ENCODE measurements at places on chromosomes 2 and 18.
A peak's percentile ranks its signal among the peaks of the same experiment; 100 is the strongest.

DNA sequence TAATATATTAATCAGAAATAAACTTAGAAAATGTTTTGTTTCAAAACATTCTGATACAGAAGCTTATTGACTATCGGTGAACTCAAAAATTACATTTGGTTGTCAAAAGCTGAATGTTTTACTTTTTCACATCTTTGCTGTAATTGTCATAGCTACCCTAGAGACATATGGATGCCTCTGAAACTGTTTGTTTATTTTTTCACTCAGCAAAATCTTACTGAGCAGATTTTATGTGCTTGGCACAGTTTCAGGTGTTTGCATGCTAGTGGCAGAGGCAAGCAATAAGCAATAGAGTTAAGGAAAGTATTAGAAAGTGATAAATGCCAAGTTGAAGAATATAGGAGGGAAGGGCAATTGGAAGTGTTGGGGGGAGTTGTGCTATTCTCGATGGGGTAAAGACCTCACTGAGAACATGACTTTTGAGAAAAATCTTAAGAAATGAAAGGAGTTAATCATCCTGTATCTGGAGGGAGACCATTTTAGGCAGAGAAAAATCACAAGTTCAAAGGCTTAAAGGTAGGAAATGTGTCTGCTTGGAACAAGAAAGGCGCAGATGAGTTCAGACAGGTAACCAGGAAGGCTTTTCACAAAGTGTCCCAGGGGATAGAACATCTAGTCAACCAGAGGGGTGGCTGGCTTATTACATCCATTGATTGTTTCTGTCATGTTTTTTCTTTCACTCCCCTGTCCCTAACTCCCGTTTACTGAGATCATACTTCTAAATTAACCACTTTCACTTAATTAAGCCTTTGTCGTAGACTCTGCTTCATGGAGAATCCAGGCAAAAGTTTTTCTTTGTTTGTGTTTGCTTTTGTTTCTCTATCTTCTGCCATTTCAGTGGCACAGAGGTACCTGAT, 27.2 kb upstream of the COBLL1 start:
- no peak for DNase-seq

DNA sequence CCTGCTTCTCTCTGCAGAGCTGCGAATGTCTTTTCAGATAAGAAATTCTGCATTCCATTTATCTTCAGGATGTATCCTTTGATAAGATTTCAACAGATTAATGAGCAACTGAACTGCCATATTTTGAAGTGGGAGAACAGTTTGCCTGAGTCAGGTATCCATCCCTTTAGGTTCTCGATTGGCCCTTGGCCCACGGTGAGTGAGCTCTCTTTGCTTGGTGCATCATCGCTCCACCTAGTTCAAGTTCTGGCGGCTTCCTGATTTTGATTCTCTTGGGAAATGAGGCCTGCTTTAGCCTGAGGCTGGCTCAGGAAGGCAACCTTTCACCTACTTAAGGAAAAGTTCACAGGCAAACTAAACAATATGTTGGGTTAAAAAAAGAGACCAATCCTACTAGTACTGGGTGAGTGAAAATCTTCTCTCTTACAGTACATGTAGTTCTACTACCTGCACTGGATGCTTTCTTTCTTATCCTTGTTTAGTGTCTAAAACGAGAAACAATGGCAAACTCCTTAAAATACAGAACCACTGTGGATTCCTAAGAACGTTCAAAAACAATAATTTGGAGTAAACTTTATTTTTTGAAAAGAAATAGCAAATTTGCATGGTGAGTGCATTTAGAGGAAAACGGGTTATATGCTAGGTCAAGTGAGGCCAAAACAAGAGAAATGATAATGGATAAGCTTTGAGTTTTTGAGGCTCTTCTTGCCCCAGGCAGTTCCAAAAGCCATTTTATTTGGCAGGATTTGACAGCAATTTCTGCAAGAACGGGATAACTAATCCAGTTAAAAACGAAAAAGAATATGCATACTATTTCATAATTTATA, 837 bp upstream of the ACSL3 start:
- DNase-seq = no peak

DNA sequence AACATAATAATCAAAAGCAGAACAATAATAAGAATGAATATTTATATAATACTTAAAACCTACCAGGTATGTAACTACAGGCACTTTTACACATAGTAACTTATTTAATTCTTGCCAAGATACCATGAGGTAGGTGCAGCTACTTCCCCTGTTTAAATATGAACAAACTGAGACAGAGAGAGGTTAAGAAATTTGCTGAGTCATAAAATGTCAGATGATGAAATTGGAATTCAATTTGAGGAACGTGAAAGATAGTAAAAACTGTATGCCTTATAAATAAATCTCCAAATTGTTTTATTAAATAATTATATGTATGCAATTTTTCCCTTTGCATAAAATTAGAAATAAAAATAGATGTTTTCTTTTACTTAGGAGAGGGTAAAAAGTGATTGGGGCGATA, 1103.3 kb upstream of the NRXN1 start:
- no peak for DNase-seq

DNA sequence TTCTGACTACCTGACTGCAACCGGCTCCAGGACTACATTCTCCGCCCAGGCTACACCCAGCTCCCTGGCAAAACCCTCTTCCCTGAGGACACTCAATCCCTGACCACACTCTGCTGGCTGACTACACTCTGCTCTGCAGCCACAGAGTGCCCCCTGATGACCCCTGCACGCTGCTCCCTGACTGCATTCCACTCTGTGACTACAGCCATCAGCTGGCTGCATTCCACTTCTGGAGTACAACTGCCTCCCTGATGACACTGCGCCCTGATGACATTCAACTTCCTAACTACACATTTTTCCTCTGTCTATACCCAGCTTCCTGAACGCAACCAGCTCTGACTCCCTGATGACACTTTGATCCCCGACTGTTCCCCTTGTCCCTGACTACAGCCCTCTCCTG, 71.3 kb upstream of the NRXN1 start:
- DNase-seq = no peak

DNA sequence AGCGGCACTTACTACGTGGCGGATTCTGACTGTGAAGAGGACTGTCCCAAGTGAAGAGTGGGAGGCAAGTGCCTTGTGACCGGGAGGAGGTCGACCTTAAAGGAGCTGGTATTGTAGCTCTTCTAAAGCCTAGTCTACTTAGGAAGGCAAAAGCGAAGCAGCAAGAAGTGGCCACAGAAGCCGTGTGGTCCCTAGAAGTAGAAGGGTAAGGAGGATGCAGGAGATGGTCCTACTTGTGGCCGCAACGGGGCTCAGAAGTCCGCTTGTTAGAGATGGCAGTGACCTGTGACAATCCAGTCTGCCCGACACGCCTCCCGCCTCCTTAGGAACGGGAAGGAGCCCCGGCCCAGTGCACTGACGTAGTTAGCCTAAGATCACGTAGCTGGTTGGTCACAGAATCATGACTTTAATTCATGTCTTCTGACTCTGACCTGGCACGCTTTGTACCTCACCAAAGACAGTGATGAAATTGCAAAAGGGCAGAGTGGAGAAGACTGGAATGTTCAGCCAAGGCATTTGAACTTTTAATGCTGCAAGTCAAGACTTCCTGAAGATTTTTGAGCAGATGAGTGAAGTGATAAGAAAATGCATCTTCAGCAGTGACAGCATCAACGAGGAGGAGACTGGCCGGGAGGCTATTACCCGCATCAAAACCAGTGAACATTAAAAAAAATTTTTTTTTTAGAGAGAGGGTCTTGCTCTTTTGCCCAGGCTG, 749 bp upstream of the EIF2AK3 start:
- DNase-seq = peak; percentile 68

DNA sequence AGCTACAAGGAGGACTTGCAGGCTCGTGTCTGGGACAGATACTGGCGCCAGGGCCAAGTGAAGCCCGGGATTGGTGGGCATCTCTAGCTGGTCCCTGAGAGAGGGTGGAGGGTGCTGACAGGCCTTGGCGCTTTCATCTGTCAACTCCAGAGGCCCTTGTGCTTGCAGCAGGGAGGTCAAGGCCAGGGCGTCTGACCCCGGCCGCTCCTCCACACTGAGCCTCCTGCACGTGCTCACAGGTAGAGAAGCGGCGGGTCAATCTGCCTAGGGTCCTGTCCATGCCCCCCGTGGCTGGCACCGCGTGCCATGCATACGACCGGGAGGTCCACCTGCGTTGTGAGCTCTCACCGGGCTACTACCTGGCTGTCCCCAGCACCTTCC, 9.5 kb downstream of the CAPN10 start:
- no peak for DNase-seq

GRCh38 chr18:78376046-78376445, 603.6 kb upstream of the SALL3 start:
- no peak for DNase-seq
